ENCODE measurements at places on chromosomes 16 and 17. TPM values are rescaled to one million over a fixed set of nuclear protein-coding genes. Genes with fewer than 3 reads are reported as not detected.

LDHD gene
- 3.7 TPM for polyA plus RNA-seq

- no peak for DNase-seq
These were observed 31.2 kb downstream of the LYRM9 start for GRCh38 chr17:27862004-27862403.

PIRT gene
- not detected for polyA plus RNA-seq

DNA sequence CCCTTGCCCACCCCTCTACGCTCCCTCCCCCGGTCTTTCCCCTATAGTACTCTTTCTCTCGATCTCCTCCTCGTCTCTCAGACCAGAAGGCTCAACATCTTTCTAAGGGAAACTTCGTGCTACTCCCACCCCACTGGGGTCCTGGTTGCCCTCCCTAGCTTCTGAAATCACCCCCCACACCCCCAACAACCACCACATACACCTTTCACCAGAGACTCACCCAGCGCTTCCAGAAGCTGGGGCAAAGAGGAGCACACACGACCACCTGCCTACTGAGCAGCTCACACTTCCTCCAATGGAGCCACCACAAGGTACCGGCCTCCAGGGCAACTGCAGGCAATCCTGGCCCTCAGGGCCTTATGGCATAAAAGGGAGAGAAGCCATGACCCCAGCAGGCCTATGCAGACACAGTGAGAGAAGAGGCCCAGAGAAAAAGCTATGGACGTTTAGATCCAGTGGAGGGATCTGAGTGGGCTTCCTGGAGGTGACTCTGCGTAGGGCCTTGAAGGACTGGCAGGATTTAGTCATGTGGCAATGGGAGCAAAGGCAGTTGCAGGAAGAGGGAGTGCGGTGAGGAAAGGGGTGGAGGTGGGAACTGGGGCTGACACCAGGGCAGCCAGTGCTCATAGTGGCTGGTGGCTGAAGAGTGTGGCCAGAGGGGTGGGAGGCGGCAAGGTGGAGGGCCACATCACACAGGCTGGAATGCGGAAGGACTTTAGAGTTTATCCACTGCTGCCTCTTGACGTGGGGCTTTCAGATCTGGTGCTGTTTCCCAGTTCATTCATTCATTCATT, 12.1 kb upstream of the TMEM92 start:
- DNase-seq, result no peak

CSH2 gene
- polyA plus RNA-seq, result 0.61 TPM

CENPX gene
- 36.0 TPM for polyA plus RNA-seq

- DNase-seq, result no peak
These were observed 16.8 kb upstream of the TRPV2 start for GRCh38 chr17:16398270-16399267.

- DNase-seq, result peak; percentile 60
These were observed 3.9 kb downstream of the PLXDC1 start for GRCh38 chr17:39147221-39148185.

KRT40 gene
- 3.9 TPM for polyA plus RNA-seq

DNA sequence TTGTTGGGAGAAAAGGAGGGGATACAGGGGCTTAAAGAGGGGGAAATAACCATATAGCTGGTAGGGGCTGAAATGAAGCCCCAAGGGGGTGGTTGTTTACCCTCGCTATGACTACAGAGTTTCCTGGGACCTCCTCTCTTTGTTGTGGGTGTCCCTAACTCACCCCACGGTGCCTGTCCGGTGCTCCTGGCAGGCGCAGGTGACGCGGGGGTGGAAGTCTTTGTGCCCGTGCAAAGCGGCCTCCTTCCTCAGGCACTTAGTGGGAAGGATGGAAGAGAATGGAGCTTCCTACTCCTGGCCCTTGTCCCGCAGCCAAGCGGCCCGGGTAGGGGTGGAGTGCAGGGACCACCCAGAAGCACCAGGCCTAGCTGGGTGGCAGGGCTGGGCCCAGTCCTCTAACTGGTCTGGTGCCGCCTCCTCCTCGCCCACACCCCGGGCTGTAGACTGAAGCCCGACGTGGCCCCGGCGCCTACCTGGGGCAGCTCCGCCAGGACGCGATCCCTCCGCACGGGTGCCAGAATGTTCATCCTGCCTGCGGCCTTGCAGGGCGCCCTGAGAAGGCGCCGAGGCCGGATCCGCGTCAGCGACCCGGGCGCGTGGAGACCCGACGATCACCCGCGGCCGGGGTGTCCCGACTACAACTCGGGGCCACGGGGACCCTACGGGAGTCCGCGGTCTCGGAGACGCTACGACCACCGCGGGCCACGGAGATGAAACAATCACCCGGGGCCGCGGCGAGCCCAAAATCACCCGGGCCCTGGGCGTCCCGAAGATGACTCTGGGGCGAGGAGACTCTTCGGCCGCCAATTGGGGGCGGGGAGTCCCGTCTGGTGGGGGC, 709 bp downstream of the RAB34 start:
- DNase-seq, result no peak

SRCIN1 gene
- polyA plus RNA-seq, result 1.2 TPM

DNASE1L2 gene
- 1.1 TPM for polyA plus RNA-seq

GRCh38 chr16:81429045-81429521, 15.5 kb upstream of the CMIP start:
- DNase-seq, result no peak
